ENCODE measurements at places on chromosomes 6 and 20.

- DNase-seq = no peak
Measured at GRCh38 chr20:37807471-37808232, 95.3 kb upstream of the VSTM2L start.

DNA sequence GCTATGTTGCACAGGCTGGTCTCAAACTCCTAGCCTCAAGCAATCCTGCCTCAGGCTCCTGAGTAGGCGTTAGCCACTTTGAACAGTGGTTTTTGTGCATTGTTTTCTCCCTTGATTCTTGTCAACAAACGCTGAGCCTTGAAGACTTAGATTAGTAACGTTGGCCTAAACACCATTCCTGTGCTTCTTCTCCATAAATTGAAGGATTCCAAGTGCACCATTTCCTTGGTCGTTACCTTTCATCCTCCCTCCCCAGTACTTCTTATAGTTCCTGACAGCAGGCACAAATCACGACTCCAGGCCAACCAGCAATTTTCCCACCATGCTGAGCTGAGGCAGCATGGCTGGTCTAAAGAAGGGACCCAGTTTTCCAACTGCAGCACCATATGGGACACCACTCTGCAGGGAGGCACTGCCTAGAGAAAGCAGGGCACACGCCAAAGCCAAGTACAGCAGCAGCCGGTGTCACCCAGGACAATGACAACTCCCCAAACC, 8.9 kb downstream of the RPS10 start:
- no peak for DNase-seq

GRCh38 chr6:129936329-129937165, 75.4 kb upstream of the TMEM244 start:
- DNase-seq = no peak

- peak; percentile 81 for DNase-seq
Measured at GRCh38 chr6:300026-300425, 7.7 kb downstream of the DUSP22 start.

DNA sequence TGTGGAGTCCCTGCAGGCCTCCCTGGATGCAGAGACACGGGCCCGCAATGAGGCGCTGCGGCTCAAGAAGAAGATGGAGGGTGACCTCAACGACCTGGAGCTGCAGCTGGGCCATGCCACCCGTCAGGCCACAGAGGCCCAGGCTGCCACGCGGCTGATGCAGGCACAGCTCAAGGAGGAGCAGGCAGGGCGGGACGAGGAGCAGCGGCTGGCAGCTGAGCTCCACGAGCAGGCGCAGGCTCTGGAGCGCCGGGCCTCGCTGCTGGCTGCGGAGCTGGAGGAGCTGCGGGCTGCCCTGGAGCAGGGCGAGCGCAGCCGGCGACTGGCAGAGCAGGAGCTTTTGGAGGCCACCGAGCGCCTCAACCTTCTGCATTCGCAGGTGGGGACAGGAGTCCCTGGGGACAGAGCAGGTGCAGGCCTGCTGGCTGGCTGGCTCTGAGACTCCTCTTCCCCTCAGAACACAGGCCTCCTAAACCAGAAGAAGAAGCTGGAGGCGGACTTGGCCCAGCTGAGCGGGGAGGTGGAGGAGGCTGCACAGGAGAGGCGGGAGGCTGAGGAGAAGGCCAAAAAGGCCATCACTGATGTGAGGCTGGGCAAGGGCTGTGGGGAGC, 44.7 kb downstream of the MYH7B start:
- DNase-seq = no peak

- DNase-seq = no peak
Measured at GRCh38 chr6:153160221-153160620, 29.1 kb upstream of the RGS17 start.

DNA sequence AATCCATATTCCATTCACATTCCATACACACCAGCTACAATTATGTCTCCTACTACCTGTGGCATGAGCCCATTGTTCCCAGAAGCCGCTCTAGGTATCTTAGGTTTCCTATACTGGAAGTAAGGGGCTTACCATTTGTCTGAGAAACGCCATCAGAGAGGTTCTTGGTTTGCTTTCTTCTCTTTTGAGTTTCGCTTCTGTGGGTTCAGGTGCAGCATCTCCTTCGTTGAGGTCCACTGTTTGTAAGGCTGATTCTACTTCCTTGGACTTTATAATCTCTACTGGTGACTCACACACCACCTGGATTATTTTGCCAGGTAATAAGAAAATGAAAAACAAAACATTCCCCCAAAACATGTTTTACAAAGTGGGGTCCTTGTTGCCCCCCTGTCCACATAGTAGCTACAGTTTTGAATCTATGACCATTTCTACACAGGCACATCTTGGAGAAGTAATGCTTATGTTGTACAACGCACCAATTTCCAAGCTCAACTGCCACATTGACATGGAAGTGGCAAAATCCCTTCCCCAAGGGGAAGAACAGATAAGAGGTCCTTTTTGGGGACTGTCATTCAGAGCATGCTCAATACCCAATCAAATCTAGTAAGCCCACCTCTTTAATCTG, 103.5 kb downstream of the BCAS1 start:
- DNase-seq = no peak

- DNase-seq = no peak
Measured at GRCh38 chr20:49583669-49584417, 15.9 kb upstream of the PTGIS start.

DNA sequence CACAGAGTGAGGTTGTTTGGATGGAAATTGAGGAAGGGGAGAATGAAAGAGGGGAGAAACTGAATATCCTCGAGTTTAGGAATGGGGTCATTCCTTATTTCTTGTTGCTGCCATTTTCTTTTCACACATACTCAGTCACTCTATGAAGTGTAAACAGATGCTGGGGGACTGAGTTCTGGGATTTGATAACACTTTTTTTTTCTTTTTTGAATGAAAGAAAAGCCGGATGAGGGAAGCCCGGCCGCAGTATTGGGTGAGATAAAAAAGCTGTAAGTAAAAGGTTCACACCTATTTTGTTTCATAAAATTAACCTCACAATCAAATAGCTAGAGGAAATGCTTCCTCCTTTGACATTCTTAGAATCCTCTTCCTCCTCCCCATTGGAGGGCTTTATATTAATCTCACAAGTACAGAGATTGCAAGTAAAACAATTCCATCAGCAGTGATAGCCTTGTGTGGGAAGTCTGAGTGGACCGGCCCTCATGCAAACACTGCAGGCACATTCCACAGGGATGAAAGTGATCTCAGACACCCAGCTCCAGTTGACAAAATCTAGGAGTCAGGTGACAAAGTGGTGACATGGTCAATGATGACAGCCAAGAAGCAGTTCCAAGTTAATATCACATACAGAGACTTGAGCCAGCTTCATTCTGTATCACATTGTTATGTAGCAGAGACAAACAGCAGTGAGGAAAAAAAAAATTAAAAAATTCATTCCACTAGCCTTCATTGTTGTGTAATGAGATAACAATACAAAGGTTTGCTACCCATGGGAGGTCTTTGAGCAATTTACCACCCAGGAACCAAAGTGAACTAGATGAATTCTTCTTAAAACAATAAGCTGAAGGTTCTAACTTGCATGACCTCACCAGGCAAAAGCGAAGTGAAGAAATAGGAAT, 391.1 kb upstream of the HSF2 start:
- no peak for DNase-seq

GRCh38 chr20:62959101-62959971, 6.8 kb downstream of the SLC17A9 start:
- DNase-seq = no peak

DNA sequence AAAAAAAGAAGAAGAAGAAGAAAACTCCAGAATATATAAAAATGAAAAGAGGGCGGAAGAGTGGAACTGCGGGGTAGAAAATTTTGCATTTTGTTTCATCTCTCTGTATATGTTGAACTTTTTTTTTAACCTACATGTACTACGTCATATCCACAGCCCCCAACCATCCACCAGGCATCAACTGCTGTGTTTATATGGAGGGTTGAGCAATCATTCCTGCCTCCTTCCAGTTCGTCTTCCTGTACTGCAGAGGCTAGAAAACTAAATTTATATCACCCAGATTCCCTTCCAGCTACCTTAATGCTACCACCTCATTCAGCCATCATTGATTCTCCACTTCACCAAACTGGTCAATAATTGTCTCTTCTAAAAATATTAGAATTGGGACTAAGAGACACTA, 9.5 kb upstream of the SIGLEC1 start:
- DNase-seq = no peak

DNA sequence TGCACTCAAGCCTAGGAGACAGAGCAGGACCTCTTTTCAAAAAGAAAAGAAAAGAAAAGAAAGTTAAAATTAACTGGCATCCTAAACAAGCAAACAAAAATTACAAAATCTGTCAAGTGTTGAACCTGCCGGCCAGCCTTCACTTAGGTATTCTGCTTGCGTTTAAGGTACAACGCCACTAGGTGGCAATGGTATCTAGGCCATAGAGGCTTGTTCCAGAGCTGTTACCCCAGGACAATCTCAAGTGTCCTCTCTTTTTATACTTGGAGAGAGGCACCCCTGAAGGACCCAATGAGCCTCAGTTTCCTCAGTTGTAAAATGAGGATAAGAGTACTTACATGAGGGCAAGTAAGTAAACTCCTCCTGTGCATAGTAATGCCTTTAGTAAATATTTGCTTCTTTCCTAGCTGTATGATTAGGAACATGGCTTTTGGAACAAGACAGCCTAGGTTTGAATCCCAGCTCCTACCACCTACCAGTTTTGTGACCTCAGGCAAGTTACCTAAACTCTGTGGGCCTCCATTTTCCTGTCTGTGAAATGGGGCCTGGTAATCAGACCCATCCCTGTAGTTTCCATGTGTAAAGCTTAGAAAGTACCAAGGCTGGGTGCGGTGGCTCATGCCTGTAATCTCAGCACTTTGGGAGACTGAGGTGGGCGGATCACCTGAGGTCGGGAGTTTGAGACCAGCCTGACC, 5.8 kb upstream of the PACSIN1 start:
- DNase-seq = no peak

GRCh38 chr20:52675375-52675774, 296.8 kb upstream of the TSHZ2 start:
- no peak for DNase-seq

DNA sequence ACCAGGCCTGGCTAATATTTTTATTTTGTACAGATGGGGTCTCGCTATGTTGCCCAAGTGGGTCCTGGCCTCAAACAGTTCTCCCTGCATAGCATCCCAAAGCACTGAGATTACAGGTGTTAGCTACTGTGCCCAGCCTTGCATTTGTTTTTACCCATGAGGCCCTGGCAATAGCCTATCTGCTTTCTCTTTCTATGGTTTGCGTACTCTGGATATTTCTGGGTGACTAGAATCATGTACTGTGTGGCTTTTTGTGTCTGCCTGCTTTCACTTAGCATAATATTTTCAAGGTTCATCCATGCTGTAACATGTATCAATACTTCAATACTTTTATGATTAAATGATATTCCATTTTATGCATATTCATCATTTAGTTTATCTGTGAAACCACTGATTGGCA, 451.7 kb downstream of the GRIK2 start:
- no peak for DNase-seq

DNA sequence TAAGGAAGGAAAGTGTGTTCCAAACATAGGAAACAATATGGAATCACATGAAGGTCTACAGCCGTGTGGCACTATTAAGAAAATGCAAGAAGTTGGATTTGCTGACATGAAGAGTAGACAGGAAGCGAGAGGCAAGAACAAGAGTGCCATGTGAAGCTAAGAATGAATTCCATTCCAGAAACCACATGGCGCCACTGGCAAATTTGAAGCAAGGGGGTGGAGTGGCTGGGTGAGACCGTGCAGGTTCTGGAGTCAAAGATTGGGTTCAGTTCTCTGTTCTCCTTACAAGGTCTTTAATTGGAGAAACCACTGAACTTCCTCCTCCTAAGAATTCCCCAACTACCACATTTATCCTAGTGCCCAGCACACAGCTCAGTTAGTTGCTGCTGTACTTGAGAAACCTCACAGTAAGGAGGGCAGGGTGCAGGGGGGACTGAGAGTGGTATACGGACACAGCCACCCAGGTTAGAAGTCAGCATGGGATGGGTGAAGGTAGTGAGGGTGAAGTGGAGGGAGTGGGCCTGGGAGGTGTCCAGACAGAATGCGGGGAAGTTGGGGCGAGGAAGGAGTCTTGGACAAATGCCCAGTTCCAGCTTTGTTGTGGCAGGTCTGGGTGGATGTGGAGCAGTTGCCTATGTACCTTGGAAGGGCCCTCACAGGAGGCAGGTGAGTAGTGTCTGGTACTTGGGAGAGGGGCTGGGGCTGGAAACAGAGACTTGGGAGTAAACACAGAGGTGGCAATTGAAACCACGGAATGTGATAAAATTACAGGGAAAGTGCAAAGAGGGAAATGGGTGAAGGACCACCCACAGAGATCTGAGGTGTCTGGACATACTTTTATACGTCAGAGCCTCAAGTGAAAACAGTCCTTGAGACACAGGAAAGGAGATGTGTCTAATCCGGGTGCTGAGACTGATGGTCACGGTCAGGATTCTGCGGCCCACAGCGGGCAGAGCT, 14.3 kb downstream of the LYRM4 start:
- no peak for DNase-seq

- DNase-seq = no peak
Measured at GRCh38 chr6:23265270-23265669, 695.9 kb downstream of the HDGFL1 start.

DNA sequence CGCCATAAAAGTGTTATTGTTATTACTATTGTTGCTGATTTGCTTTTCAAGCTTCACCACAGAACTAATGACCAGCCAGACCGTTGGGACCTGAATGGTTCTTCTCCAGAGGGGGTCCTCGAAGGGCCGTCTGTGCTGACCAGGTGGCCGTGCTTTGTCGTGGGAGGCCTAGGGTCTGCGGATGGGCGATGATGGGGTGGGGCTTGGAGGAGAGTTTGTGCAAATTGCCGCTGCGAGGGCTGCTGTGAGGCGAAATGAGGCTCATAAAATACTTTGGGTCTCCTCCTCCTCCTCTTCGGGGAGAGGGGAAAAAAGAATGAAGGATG, 6.0 kb upstream of the ZBTB22 start:
- DNase-seq = no peak

DNA sequence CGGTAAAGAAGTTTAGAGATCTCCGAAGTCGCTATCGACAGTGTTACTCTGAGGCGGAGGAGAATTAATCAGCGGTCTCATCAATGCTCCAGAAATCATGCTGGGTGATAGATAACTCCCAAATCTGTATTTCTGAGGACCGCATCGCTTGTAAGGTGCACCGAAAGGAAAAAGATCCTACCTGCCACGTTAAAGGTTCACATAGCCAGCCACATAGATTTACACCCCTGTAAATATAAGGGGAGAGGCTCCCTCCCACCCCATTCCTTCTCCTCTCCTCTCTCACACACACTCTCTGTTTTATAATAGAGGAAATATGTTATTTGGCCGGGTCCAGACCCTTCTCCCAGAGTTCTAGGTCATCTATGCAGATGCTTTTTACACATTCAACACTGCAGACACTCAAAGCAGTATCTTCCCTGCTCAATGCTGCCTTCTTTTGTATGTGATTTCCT, 620 bp upstream of the DEK start:
- DNase-seq = no peak

DNA sequence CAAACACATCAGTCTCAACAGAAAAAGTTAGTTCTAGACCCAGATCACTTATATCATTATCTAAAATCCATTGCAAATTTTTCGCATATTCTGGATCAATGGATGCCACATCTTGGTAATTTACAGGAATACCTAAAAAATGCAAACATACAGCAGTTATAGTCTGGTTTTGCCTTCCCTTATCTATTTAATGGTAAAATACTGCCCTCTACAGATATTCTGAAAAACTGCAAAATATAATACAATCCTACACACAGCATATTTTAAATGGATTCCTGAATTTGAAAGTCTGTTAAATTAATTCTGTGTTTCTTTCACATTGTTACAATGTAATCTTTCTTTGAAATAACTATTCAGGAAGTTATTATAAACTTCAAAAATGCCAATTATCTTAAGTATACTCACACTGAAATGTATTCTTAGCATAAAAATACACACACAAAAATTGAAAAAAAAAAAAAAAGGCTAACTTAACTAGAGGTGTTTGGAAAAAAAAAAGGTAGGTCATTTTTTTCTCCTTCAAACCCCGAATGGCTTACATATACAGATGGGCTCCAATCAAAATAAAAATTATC, 88.4 kb downstream of the HACE1 start:
- no peak for DNase-seq
